NCI-H774 (cell line): ENCODE measurements at places on chromosomes 6 and 20.

DNA sequence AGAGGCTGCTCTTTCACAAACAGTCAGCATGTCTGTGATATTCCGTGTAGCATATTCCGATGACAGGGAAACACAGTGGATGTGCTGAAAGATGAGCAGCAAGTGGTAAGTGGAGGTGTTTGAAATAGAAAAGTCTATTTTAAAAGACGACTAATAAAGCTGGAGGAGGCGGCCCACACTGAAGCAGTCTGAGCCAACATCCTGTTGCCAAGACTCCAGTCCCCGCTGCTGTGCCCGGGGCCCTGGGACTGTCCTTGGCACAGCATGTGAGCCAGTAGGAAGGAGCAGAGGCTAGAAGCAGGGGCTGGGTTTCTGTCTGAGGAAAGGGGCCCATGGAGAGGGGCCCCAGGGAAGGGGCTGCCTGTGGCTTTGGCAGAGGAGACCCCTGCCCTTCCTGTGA lies 351.5 kb upstream of the CHD6 start:
- DNase-seq: no peak

GRCh38 chr6:5583528-5583927 lies 322.2 kb downstream of the FARS2 start:
- no peak for DNase-seq

DNA sequence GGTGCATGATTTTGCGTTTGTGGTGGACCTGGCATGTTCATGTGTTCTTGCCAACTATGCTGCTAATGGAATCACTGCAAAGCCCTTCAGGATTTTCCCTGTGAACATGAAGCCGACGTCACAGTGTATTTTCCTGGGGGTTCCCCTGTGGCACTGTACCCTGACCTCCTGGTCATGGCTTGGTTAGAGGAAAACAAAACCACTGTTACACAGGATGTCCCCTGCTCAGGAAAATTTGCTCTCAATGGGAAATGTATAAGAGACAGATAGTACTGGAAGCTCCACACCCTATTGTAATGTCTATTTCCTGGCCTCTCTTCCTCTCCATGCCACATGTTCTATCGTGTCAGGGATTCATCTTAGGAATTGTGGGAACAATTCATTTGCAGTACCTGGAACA lies 19.7 kb downstream of the TSHZ2 start:
- DNase-seq: no peak

DNA sequence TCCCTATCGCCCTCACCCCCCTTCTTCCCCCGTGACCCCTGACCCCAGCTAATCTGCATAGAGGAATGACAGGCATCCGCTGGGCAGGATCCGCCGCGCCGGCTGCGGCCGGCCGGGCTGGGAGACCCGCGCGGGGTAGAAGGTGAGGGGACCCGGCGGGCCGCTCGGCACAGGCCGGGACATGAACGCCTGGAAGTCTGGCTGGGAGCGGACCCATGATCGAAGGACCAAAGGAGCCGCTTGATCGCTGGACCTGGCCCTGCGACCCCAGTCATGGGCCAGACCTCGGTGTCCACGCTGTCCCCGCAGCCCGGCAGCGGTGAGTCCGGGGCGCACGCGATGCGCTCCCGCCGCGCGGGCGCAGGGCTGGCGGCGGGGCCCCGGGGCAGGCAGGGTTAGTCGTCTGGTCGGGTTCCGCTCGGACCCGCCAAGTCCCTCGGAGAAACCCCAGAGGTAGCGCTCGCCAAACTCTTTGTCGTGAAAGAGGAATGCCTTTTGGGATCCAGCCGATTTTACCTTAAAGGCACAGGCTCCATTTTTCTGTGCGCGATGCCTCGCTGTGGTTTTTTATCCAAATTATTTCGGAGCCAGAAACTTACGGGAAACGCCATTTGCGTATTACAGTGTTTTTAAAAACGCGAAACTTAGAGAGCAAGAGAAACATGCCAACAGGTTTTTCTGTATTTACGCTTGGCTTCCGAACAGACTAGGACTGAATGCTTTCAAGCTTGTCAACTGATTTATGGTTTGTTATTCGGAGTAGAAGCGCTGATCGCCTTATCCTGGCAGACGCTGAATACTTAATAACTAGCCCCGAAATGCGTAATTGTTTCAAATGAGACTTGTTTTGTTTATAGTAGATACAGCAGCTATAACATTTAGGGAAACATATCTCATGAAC lies at the start of gene PHACTR2:
Gene PHACTR2, plus strand, starts transcription at position 75 of the 901 bp plus-strand sequence. Its CDS starts 199 bp downstream, at position 274.
- peak; percentile 14 for DNase-seq

- DNase-seq: peak; percentile 37
Observed at GRCh38 chr6:63636518-63637021, 968 bp downstream of the PHF3 start.

GRCh38 chr20:22339946-22340345 lies 244.4 kb downstream of the FOXA2 start:
- DNase-seq: no peak

- DNase-seq: no peak
Observed at GRCh38 chr20:55760586-55760985, 244.7 kb downstream of the CBLN4 start.

DNA sequence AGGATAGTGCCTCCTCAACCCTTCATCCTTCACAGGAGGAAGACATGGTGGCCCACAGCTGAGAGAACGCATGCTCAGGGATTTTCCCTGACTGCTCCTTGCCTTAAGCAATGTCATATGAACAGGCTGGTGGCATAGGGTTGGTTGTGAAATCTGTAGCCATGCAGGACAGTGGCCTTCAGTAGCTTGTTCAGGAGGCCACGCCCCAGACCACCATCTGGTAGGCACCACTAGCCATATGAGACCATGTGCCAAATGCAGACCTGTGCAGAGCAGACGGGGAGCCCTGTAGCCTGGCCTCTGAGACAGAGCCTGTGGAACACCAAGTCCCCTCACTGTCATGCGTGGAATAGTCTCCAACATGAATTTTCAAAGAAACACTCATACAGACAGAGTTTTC lies 76.5 kb downstream of the ADTRP start:
- no peak for DNase-seq

- no peak for DNase-seq
Observed at GRCh38 chr6:89258912-89259311, 41.8 kb upstream of the GABRR1 start.

GRCh38 chr6:21360336-21360735 lies 233.2 kb upstream of the SOX4 start:
- DNase-seq: no peak

DNA sequence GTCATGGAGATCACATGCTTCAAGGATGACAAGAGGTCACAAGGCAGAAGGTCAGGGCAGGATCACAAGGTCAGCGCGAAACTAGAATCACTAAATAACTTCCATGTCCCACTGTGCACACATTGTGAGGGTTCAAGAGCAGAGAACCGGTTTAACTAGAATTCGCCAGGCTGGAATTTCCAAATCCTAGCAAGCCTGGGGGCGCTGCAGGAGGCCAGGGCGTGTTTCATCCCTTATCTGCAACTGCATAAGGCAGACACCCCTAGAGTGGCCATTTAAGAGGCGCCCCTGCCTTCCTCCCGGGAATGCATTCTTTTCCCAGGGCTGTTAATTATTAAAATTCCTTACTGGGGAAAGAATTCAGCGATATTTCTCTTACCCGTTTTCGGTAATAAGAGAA lies 40.2 kb upstream of the SLC22A1 start:
- DNase-seq: no peak

DNA sequence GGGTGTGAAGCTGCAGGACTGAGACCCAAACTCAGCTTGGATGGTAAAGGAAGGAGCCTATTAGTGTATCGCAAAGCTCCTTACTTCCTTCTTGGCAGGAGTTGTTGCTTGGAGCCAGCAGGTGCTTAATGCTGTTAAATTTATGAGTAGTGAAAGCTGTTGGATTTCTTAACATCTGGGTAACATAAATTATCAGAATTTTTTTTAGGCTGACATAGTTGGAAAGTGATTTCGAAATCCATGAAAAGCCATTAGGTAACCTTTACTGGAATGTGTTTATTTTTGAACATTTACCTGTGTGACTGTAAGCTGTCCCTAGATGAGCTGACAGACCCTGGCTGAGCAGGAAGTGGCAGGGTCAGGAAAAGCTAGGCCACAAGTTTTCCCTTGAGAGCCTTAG lies 470.4 kb upstream of the SLC35B3 start:
- no peak for DNase-seq

DNA sequence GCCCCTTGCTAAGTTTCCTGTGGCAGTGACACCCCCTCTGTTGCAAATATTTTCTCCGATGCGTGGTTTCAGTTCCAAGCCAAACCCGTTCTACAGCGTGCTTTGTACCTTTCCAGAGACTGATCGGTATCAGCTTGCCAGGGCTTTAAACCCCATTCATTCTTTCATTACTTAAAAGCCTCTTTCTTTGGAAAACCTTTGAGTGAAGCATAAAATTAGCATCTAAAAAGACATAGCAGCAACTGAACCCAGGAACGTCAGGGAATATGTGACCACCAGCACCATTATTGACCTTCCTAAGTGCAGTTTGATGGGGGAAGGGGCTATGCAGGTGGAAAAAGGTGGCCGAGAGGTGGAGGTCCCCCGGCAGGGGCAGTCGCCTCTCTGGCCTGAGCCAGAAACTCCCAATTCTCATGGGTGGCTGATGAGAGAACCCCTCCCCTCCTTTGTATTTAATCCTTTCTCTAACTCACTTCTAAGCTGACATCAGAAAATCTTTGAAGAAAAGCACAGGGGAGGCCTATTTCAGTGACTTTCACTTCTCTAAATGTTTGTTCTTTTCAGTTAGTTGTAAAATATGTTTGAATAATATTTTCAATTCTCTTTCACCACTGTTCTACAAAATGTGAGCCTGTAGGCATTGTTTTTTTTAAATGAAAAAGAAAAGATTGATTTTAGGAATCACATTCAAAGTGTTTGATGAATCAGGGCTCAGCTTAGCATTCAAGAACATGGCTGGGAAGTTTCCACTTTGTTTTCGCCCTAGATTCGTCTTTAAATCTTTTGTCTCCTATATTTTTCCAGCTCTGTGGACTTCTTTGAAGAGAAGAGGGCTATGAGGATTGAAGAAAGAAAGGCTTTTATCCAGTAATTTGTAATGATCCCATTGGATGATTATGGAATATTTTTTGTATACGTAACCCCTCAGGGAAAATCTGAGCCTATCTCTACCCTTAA lies 89.2 kb downstream of the RSPH3 start:
- DNase-seq: no peak

DNA sequence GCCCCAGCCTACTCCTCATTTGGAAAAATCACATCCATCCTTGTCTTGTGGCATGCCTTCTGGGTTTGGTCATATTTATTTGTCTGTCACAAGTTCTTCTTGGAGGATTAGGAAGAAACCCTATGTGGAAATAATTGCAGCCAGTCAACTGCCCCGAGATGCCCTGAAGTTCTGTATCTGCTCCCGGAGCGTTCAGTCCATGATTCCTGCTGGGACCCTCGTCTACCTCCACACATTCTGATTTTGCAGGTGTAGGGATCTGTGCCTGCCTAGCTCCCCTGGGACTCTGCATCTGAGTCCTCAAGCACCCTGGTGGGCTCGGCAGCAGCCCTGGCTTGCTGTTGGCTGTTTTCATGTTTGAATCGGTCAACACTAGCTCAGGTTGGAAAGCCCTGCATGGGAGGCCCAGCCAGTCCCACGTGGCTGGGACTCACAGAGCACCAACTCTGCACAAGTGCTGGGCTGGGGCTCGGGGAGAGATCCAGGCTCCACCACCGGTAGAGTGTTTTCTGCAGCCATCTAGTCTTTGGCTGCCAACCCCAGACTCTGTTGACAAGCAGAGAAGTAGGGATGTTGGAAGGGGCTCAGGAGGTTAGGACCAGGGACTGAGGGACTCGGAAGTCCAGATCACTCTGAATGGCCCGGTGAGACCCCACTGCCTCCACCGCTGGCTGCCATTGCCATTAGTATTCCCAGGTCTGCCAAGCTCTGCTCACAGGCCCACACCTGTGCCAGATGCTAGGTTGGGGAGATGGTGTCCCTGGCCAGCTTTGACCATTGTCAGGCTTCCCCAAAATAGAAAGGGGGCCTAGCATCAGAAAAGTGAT lies 183.5 kb upstream of the CST7 start:
- no peak for DNase-seq

DNA sequence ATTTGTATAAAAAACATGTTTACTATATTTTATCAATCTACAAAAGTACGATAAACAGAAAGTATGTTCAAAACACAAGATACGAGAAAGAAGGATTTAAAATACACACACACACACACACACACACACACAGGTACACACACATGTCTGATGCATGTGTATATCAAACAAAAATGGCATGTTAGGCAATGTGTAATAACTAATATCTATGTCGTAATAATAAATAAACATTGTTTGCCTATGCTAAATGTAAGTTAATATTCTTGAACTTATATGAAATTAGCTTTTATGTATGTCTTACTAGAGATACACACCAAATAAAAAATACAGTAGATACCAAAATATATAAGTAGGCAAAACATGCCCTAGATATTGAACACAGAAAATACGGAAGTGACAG lies 894.9 kb downstream of the EYS start:
- DNase-seq: no peak

DNA sequence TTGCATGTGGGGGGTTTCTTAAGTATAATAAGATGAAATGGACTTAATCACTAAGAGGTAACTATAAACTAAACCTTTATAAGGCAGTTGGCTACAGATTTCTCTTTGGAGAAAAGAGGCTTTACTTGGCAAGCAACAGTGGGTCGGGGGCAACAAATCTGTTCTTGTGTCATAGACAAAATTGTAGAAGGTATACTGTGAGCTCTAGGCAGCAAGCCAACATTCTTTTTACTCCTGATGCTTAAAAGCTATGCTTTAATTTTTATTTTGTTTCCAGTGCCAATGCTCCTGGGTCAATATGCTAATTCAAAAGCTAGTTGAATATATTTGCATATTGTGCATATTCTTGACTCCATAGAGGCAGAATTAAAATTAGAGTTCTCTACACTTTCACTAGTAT lies 495.4 kb downstream of the BTBD3 start:
- no peak for DNase-seq

- DNase-seq: no peak
Observed at GRCh38 chr6:105780146-105780860, 305.8 kb upstream of the PRDM1 start.

DNA sequence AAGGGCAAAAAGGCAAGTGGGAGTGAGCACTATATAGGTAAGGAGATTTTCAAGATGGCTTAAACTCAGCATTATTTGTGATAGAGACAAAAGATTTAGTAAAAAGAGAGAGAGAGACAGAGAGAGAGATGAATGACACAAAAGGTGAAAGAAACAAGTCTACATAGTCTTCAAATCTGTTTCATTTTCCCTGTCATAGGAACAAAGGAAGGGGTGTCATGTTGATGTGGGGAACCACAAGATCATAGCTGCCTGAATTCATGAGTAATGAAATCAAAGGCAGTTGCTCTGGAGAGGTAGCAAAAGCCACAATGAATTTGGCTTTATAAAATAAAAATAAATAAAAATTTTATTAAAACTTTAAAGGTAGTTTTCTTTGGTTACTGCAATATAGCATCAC lies 67.2 kb upstream of the PHIP start:
- DNase-seq: no peak

- DNase-seq: peak; percentile 20
Observed at GRCh38 chr20:35883778-35884540, 70.3 kb downstream of the SCAND1 start.

DNA sequence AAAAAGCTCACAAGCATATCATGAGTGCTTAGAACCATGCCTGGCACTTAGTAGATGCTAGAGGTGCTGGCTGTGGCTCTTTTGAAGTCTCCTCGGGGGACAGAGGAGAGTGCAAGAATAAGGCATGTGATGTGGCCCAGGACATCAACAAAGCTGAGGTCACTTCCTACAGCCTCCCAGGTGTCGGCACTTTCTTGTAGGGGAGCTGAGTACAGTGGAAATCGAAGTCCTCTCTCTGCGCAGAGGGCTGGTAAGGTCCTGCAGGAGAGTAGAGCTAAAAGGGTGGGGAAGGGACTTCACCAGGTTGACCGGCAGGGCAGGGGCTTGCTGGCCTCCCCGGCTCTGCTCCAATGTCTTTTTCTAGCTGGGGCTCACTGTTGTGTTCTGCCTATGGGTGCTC lies 11.2 kb downstream of the SLC13A3 start:
- no peak for DNase-seq
